ENCODE measurements at places on chromosomes 4 and X.

DNA sequence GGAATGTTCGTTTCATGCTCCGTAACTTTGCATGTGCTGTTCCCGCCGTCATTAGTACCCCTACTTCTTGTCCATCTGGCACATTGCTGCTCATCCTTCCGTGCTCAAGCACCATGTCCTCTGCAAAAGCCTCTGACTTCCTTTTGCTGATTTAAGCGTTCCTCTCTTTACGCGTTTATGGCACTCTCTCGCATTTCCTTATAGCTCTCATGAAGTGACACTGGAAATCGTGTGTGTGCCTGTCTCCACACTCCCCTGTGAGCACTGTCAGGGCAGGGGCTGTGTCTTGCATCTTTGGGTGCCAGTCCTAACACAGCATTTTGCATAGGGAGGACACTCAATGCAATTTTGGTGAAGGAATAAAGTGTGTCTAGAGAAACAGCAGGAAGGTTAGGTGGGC lies 210.6 kb upstream of the FAT1 start:
- no peak for DNase-seq

DNA sequence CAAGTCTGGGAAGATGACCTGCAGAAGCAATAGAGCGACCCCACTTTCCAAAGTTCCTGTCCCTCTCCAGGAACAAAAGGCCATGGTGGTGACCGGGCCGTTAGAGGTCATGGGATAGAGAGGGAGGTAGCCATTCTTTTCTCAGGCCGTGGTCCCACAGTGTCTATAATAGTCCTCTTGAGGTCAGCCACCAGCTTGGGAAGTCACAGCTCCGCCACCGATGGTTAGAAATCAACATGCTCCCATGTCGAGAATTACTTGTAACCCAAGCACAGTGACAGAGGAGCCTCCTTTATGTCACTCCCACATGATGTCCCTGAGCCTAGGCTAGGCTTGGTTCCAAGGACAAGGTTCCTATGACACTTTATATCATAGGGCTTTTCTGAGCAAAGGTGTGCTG lies 48.3 kb upstream of the CBR4 start:
- DNase-seq: no peak

DNA sequence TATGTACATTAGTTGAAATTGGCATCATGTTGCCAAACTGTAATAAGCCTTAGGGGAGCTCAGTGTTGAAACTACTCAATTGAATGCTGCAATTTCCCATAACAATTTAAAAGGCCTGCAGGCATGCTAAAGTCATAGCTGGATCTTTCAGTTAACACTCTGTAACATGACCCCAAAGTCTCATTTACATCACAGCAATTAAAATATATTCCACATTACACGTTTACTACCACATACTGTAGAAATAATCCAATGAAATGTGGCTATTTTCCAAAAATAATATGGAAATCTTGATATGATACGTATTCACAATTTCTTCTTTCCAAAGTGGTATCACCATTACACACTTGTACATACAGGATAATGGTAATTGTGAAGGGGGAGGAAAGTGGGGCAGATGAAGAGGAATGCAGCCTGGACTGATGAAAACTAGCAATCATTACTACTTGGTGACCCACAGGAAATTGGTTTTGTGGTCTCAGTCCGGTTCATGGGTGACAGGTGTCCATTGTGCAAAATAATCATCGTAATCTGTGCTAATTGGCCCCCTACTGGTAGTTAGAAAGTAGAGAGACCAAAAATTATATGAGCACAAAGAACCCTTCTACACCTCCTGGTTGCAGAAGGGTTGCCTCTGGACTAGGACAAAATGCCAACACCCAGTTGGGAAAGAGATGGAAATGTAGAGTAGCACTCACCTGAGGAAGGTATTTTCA lies 63.7 kb downstream of the TENM3 start:
- peak; percentile 15 for DNase-seq

GRCh38 chr4:94304365-94304971 lies 38.2 kb downstream of the HPGDS start:
- peak; percentile 51 for DNase-seq

- DNase-seq: peak; percentile 78
These were observed 41.0 kb upstream of the SH3RF1 start for GRCh38 chr4:169311643-169312365.

DNA sequence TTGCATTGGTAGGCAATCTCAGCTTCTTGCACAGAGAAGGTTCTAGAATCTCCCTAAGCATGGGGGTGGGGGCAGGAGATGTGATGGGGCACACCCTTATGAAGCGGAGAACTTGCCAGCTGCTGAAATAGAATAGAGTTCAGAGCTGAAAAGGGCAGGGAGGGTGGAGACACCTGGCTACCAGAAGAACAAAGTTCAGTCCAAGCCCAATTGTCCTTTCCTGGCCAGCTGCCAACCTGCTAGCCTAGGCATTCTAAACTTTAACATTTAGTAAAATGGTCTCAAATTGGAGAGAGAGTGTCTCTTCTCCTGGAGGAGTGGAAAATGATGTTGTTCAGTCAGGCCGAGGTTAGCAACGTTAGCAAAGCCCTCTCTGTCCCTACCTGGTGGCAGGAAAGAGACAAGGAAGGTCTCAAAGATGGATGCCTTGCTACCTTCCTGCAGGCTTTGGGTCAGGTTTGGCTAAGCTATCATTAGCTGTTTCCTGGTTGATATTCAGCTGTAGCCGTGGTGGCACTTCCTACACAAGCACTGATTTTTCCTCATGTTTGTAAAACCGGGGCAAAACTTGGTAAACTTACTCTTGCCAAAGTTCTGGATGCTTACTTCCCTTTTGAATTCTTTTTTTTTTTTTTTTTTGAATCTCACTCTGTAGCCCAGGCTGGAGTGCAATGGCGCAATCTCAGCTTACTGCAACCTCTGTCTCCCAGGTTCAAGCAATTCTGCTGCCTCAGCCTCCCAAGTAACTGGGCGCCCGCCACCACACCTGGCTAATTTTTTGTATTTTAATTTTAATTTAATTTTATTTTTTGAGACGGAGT lies 34.7 kb upstream of the NYX start:
- no peak for DNase-seq

GRCh38 chr4:78653655-78654054 lies 102.1 kb downstream of the ANXA3 start:
- no peak for DNase-seq
